ENCODE measurements at places on chromosomes 6 and 20.

DNA sequence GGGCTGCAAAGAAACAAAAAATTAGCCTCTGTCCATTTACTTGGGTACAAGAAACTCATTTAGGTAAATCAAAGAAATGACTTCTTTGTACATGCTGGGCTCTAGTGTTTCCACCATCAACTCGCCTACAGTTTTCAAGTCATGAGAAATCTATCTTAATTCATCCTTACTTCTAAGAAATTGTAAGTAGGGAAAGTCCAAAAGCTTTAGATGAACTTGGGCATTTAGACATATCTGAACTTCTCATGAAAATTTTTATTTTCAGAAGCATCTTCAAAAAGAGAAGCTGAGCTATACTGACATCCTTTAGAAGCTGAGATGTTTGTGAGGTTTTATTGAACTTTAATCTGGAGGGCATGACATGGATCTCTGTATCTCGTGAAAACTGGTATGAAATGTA lies 117.3 kb downstream of the MYB start:
- no peak for DNase-seq

DNA sequence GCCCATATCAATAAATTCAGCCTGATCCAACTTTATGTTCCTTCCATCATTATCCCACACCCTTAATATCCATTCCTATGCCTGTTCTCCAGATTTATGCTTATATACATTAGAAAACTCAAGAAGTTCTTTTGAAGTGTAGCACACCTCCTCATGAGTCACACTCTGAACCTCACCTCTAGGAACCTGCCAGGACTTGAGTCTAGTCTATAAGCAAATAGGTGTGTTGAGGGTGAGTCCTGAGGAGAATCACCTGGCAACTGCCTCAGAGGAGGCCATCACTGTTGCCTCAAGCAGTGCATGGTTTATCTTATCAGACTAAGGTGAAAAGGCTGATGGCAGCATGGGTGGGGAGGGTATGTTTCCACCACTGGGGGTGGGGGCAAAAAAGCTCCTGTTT lies 496.7 kb downstream of the C6orf118 start:
- DNase-seq: no peak

GRCh38 chr6:30691208-30691847 lies 544 bp upstream of the NRM start:
- DNase-seq: no peak

DNA sequence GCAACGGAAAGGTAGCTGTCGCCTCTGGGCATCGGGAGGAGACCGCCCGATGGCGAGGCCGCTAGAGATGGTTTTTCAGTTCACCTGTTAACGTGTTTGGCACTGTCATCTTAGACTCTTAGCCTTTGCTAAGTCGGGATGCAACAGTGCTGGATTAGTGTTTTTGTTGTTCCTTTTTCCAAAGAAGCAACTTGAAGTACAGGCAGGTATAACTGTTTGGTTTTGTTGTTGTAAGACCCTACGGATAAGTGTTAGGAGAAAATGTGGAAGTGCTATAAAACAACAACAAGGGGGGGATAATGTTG lies 723 bp downstream of the MANEA start:
- DNase-seq: no peak

DNA sequence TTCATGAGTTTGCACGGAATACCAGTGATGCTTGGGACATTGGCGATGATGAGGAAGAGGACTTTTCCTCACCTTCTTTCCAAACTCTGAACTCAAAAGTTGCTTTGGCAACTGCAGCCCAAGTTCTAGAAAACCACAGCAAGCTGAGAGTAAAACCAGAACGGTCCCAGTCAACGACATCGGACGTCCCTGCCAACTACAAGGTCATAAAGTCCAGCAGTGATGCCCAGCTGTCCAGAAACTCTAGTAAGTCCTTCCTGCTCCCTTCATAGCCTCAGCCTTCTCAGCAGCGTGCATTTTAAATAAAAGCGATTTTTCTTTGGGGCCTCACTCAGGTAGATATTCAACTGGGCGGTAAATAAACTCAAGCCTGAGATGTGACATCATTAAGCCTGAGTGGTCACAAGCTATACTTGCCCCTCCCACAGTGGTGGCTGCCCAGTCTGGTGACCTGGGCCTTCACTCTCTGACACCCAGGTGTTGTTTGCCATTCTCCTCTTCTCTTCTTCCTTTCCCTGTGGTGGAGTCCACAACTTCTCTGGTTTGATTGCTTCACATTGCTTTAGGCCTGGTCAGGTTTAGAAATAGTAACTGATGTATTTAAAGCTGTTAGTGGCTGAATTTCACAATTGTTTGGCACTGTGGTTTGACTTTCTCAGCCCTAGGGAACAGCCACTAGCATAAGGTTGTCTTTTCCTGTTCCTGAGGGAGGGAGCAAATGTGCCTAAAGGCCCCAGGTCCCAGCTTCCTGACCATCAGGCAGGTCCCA lies 21.6 kb upstream of the TMEM217 start:
- no peak for DNase-seq

DNA sequence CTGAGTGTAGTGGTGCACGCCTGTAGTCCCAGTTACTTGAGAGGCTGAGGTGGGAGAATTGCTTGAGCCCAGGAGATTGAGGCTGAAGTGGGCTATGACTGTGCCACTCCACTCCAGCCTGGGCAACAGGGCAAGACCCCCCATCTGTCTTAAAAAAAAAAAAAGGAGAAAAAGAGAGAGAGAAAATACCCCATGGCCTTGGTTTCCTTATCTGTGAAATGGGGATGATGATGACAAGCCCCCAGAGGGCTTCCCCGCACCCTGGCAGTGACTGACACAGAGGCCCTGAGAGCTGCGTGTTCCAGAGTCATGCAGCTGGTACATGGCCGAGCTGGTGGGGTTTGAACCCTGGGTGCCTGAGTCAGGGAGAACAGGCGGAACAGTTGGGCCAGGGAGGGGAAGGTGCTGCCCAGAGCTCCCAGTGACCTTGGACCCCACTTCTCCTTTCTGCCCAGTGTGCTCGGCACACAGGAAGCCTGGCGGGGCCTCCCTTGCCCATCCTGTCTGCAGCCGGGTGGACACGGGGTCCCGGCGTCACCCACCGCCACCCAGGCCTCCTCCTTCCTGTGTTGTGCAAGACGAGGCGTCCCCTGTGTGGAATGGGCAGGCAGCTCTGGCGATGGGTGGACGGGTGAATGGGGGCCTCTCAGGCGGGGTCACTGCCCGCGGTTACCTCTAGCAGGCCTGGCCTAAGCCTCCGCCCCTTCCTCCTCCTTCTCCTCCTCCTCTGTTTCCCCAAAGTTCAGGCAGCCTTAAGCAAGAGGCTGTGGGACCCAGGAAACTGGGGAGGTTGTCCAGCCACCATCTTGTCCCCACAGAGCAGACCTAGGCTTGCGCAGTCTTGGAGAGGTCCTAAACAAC lies 84.2 kb downstream of the CEBPB start:
- DNase-seq: no peak

GRCh38 chr20:21523281-21523868 lies 9.5 kb upstream of the NKX2-2 start:
- no peak for DNase-seq

DNA sequence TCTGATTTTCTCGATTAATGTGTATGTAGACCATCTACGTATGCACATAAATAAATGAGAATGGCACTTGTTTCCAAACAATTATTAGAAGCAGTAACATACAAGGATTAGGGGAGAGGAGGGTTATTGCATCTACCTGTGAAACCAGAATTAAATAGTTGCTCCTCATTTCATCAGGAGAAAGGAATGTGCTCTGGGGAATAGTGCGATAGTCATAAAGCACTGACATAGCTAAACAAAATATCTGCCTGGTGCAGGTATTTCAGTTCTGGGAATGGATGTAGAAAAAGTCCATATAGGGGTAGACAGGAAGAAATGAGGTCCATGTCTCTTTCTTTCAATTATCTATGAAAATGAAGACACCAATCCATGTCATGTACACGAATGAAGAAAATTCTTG lies 1.6 kb upstream of the ID4 start:
- no peak for DNase-seq

- no peak for DNase-seq
Measured at GRCh38 chr6:40393641-40394040, 193.5 kb downstream of the LRFN2 start.

DNA sequence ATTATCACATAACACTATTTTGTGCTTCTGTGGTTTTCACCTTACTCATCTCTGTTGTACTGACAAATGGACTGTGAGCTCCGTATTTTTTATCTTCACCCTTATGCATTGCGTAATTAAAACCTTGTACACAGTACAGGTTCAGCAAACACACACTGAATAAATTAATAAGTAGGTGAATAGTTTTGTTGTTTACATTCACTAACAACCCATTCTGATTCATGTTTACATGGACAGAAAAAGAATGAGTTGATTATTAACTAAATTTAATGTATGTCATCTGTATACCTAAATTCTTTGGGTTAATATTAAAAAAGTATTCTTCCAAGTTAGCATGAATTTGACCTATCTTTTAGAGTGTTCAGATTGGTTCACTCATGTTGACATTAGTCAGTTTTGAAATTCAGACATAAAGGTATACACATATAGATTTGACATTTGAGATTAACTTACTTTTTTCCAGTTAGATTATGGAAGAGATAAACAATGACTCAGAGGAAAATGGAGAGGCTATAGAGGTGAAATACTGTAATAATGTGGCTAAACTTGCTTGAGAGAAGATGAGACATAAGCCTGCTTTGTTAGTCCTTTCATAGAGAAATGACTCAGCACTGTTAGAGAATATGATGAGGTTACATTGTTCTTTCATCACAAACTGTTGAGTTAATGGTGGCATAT lies 541.7 kb upstream of the FLRT3 start:
- DNase-seq: no peak

Measured in skin of body (tissue), 3 donors.